ENCODE measurements at places on chromosomes 12 and 14. TPM values are rescaled to one million over a fixed set of nuclear protein-coding genes. Genes with fewer than 3 reads are reported as not detected.

DNA sequence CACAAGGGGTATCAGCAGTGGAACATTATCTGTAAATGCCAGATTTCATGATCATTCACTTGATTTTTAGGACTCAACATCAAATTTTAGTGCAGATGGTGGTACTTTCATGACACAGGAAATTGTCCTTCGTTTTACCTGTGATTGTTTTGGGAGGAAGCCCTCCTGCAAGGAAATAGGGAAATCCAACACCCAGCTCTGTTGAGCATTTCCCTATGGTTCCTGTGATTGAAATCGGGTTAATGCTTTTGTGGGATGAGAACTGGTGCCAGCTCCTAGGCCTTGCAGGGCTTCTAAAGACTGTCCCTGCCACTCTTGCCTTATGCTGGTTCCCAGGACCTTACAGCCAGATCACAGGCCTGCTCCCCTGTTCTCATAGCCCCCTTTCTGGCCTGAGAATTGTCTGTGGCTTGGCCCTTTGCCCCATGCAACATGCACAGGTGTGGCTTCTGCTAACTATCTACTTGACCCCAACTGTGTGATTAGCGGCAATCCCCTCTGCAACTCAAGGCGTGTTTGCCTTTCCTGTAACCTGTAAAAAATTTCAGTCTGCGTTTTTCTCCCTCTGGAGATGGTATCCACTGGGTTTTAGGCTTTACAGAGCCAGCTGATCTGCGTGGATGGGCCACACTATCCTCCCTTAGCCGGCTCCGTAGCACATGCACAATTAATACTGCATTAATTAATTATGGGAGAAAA is 112.5 kb downstream of the ETV6 start:
- DNase-seq, result no peak

- no peak for DNase-seq
Measured at GRCh38 chr12:99383258-99383657, 264.3 kb upstream of the GARIN6 start.

DNA sequence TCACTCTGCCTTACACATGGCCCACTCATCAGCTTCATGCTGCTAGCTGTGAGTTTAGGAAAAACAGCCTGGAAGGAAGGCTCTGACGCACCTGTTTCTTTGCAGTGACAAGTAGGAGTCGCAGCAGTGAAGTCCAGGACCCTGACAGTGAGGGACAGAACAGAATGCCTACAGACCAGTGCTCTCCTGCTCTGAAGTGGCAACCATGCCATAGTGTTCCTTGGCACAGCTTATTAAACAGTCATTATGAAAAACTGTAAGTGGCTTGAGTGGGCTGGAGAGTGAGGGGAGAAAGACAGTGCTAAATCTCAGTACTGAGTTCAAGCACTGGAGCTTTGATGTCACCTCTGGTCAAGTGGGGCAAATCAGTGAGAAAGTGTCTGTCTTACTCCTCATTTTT is 61.7 kb downstream of the MYRFL start:
- DNase-seq, result no peak

GRCh38 chr14:58887931-58888330 is 250.2 kb downstream of the DACT1 start:
- DNase-seq, result no peak

Gene NGB
- total RNA-seq, result 0.91 TPM

Gene HEATR5A
- 16.3 TPM for total RNA-seq

DNA sequence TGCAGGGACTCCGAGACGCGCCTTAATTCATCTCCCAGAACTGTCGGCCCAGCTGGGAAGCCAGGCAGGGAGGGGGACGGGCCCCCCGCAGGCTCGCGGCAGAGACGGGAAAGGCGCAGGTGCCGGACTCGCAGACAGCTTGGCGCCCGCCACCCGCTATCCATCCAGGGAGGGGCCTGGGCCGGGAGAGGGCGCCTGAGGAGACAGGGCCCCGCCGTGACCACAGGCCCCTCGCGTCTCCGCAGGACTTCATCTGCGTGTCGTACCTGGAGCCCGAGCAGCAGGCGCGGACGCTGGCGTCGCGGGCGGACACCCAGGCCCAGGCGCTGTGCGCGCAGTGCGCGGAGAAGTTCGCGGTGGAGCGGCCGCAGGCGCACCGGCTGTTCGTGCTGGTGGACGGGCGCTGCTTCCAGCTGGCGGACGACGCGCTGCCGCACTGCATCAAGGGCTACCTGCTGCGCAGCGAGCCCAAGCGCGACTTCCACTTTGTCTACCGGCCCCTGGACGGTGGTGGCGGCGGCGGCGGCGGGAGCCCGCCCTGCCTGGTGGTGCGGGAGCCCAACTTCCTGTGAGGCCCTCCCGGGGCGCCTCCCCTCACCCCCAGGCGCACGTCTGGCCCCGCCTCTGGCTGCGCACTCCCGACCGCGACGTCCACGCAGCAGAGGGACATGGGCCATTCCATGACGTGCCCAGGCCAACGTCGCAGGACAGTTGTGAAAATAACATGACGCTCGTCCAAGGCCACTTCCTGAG is 60.6 kb downstream of the LGMN start:
- DNase-seq, result no peak

Gene KRT85
- total RNA-seq, result not detected

DNA sequence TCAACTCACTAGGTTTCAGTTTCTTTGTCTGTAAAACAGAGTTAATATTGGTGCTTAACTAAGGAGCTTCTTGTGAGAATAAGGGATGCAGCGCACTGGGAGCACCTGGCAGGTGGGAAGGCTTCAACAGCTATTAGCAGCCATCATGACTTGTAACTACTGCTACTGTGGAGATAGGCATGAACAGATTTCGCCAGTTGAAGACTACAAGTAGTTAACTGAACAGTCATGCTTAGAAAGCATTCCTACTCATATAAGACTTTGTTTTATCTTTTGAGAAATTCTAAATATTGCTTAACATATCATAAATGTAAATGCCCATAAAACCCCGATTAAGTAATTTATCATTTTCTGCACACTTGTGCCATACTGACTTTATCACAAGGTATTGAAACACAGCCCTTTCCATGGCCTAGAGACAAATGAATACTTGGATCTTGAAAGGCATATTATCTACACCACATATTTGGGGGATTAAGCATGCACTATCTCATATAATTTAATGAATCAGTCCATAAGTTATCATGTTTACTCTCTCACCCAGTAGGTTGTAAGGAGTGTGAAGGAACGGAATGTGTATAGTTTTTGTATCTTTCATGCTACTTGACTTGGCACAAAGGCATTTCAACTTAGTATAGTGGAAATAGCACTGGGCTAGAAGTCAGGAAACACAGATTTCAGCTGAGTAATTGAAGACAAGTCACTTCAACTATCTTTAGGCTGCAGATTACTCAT is 16.1 kb downstream of the NTN4 start:
- no peak for DNase-seq

- DNase-seq, result no peak
Measured at GRCh38 chr14:71579331-71579730, 352.9 kb upstream of the RGS6 start.
